ENCODE measurements at places on chromosomes 1 and 21.

DNA sequence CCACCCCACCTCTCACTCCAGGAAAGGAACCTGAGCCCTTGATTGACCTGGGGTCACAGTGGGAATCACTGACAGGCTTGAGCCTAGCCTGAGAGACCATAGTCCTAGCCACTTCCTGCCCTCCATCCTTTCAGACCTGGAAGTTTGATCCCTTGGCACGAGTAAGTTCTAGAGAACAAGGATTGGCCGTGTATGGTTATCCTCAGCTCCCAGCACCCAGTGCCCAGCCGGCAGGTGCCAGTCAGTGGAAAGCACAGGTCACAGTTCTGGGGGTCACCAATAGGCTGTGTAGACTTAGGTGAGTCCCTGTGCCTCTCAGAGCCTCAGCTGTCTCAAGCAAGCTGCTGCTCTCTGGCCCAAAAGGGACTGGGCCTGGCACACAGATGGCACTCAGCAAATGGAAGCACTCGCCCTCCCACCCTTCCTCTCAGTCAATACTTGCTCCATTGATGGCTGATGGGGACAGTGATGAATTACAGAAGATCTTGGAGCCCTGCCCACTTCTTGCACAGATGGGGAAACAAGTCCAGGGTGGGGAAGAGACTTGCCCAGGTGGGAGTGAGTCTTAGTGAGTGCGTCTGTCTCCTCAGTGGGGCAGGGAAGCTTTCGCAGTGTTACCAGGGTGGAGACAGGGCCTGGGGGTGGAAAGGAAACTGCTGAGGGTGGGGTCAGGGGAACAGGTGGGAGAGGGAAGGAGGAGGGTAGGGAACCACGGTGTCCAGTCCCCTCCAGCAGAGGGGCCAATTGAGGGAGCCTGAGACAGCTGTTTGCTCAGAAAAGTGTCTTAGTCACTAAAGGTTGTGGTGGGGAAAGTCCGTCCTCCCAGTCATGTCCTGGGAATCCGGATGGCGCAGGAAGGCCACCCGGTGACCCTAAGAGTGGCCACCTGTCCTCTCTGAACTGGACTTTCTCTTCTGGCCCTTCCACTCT lies 2.6 kb upstream of the KCNQ4 start:
- DNase-seq: no peak

DNA sequence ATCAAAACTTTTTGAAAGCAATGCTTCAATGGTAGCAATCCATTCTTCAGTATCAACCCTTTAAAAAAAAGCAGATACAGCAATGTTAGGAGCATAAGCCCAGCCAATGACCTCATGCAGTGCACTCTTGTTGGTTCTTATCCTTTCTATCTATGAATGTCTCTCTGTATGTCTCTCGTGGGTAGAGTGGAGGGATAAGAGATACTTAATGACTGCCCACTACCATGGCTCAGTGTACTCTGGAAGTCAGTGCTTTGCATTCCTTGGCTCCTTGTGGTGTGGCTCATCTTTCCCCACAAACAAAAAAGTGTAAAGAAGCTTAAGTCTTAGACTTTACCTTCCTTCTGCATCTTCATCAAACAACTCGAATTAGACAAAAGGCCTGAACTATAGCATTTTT lies 50.3 kb downstream of the PCSK9 start:
- DNase-seq: no peak

- no peak for DNase-seq
Observed at GRCh38 chr1:26820784-26821269, 5.7 kb upstream of the ZDHHC18 start.

DNA sequence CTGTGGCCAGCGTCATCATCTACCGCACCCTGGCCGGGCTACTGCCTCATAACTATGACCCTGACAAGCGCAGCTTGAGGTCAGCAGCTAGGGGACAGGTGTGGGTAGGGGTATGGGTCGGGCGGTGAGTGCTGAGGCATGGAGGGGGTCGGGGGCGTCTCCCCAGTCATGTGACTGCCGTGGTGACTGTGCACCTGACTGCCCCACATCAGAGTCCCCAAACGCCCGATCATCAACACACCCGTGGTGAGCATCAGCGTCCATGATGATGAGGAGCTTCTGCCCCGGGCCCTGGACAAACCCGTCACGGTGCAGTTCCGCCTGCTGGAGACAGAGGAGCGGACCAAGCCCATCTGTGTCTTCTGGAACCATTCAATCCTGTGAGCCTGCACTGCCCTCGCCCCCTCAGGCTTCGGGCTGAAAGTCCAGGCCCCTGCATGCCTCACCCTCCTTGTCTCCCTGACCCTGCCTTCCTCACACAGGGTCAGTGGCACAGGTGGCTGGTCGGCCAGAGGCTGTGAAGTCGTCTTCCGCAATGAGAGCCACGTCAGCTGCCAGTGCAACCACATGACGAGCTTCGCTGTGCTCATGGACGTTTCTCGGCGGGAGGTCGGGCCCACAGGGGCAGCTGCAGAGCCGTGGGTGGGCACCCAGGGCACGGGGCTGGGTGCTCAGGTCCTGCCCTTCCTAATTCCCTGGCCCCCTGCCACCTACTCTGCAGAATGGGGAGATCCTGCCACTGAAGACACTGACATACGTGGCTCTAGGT lies 13.5 kb downstream of the PSRC1 start:
- DNase-seq: no peak

GRCh38 chr1:200980873-200981272 lies 42.6 kb downstream of the KIF21B start:
- DNase-seq: no peak

All from stimulated activated CD8-positive, alpha-beta memory T cell treated with anti-CD3 and anti-CD28 coated beads, Interleukin-2, amount 100 ng/mL, for 48 hours (primary cell).